Activated CD4-positive, alpha-beta T cell treated with anti-CD3 and anti-CD28 coated beads, Interleukin-2, amount 50 U/mL, for 24 hours (primary cell): ENCODE measurements at places on chromosomes 12 and 14.

GRCh38 chr12:107660235-107660634 lies 25.4 kb upstream of the PWP1 start:
- no peak for DNase-seq

DNA sequence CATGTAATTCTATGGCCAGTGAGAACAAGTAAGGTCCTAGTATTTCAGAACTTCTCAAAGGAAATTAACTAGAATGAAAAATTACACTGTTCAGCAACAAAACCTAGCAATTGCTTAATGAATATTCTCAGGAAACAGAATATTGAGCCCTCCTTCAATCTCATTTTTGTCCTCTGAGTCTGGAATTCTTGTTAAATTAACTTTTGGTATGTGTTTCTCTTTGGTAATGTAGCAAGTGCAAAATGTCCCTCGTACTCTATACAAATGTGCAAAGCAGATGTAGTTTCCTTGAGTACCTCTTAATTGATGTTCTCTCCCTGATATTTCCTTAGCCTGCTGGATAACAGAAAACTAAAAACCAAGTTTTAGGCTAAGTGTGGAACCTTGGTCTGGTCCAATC lies 190.8 kb upstream of the CNOT2 start:
- no peak for DNase-seq

DNA sequence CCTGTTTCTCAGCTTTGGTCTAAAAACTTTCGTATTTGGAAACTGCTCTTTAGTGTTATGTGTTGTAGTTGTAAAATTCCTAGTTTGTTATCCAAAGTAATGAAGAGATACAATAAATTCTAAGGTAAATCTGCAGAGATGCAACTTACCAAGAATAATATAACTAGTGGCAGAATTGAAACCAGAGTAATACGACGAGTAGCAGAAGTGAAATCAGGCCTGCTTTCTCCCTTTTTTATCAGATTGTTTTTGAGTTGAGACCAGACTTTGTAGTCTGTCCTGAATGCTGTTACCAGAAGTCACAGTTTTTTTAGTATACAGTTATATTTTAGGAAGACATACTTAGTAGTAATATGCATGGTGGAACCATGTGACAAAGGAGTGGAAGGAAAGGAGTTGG lies 12.5 kb downstream of the PAPOLA start:
- DNase-seq, result no peak

DNA sequence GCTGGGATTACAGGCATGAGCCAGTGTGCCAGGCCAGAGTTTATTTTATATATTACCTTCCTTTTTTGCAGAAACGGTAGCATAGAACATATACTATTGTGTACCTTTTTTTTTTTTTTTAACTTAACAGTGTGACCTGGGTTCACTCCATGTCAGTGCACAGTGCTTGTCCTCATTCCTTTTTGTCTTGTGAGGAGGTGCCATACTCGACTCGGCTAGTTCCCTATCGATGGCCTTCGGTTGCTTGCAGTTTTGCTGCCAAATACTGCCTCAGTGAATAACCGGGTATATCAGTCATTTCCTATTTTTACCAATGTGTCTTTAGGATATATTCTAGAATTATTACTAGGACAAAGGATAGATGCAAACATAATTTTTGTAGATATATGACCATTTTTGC lies 36.8 kb downstream of the ZNF664 start:
- DNase-seq, result no peak

DNA sequence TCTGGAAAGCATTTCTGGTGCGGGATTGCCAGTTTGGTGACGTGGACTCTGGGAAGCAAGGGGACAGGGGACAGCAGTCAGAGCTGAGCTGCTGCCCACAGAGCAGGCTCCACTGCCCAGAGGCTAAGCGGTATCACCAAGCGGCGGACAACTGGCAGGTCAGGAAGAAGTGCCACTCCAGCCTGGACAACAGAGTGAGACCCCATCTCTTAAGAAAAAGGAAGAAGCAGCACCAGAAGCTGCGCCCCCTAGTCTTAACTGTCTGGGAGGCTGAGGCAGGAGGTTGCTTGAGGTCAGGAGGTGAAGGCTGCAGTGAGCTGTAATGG lies 31.8 kb upstream of the MMP17 start:
- no peak for DNase-seq

DNA sequence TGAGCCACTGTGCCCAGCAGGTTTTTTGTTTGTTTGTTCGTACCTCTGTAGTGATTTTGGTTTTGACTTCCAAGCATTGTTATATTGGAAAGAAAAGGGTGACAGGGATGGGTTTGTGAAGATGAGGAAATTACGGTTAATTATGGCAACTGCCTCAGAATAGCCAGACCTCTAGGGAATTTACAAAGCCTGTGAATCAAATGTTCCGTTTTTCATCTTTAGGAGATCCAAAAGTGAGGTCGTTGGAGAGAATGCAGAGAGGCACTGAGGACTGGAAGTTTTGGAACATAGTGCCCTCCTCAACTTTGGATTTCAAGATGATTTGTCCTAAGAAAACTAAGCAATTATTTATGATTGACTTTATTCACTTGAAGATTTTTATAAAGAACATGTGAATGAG lies 54.5 kb upstream of the EVL start:
- DNase-seq, result no peak

- no peak for DNase-seq
Observed at GRCh38 chr12:3045989-3046388, 31.2 kb upstream of the TSPAN9 start.

- DNase-seq, result no peak
Observed at GRCh38 chr12:42804928-42805327, 215.4 kb upstream of the PRICKLE1 start.

DNA sequence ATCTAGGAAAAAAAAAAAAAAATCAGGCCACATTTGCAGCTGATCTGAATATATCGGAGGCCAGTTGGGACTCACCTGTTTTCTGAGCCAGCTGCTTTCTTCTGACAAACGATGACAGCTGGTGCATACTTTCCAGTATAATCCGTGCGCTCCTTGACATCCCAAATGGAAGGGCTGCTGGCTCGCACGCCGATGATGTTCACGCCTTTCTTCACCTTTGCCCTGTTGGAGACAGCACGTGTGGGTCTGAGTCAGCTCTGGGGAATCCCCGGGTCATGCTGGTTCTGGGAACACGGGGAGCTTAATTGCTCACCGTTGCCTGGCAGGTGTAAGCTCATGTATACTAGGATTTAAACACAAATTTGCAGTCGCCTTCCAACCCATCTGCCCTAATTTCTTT lies 372.8 kb downstream of the TMEM132D start:
- DNase-seq, result no peak

- no peak for DNase-seq
Observed at GRCh38 chr14:51552768-51553404, 98.8 kb upstream of the FRMD6 start.
